Activated gamma-delta T cell treated with Interleukin-2 at 50 U/mL for 16 hours (primary cell): ENCODE measurements at places on chromosomes 11 and 22.
A peak's percentile ranks its signal among the peaks of the same experiment; 100 is the strongest.

DNA sequence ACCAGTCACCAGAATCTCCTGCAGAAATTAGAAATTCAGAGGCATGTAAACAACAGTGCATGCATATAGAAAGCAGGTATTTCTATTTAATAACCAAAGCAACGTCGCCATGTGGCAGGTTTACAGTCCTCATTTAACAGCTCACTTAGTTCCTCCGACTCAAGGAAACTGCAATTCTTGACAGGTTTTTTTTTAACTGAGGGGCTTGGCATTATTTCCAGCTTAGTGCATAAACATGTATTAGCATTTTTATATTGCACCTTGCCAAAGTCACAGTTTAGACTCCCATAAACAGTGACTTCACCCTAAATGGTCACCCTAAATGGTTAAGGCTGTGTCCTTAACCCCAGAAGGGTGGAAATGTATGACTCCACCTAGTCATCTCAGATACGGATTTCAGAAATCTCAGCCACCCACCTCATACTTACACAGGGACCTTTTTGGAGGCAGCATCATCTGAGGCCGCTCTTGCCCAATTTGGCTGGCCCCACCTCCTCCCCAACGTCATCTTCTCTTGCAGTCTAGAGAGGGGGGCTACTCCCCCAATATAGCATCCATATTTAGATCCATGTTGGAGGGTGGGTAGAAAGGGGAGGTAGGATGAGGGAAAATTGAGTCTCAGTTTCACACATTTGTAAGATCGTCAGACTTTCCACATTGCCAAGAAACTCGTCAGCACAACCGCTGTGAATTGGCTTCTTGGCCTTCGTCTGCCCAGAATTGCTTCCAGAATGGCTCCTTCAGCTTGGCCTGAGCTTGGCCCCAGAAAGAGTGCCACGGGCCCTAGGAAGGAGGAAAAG, 31.8 kb upstream of the SLC35C1 start:
- DNase-seq, result no peak

- no peak for DNase-seq
Observed at GRCh38 chr11:35057926-35058668, 80.9 kb upstream of the CD44 start.

DNA sequence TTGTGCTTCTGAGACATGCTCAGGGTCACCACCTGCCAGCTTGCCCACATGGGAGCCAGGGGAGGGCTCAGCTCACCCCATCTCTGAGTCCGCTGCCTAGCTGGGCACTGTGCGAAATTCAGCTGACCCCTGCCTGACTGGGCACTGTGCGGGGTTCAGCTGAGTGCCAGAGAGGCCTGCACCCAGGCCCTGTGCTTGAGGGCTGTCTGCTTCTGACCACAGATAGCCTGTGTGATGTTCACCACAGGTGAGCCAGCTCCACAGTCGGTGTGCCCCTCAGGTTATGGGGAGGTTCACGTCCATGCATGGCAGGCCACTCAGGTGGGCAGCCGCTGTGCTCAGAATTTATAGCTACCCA, 84.5 kb upstream of the SUSD2 start:
- DNase-seq, result no peak

GRCh38 chr11:80778432-80778831, 1337.6 kb upstream of the TENM4 start:
- DNase-seq, result no peak

DNA sequence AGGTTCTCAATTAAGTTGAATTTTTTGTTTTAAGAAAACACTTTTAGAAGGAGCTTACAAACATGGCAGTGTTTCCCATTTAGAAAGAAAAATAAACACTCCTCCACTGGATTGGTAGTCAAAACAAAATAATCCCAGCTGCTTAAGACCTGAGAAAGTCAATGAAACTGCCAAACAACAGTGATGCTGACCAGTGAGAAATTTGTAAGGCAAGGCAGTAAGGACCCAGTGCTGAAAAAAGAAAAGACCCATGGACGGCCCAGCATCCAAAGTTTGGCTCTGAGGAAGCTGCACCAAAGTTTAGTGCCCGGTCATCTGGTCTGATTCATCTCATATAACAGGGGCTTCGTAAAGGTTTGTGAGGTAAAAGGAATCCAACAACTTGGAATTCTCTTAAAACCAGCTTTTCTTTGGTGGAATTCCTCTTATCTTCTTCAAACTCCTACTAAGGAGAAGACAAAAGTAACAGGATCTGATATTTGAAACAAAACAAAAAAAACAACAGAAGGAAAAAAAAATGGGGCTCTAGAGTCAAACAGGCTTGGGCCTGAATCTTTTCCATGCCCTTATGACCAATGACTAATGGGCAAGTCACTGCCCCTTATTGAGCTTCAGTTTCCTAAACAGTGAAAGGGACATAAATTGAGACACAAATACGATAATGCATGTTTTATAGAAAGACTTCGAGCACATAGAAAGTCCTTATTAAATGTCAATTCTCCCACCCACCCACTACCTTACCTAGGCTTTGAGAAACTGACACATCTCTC, 383.0 kb upstream of the NARS2 start:
- DNase-seq, result no peak

- DNase-seq, result peak; percentile 7
Observed at GRCh38 chr11:17014321-17014832, at the start of gene PLEKHA7. TSS of gene PLEKHA7 (minus strand) at chr11:17014414. CDS start at chr11:17014401, 13 bp downstream.

DNA sequence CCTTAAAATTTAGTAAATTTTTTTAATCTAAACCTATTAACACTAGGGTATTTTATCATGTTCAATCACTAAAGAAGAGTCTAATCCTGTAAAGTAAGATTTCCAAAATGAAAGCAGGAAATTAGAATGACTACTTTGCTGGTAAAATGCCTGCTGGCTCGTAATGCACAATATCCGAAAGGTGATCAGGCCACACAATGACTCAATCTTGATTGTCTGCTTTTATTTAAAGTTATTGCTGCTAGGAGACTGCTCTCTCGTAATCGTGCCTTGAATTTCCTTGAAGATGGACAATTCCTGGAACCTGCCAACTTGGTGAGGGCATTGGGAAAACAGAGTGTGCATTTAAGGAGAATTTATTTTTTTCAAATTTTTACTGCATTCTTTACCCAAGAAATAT, 1786.5 kb upstream of the RAG2 start:
- DNase-seq, result no peak

DNA sequence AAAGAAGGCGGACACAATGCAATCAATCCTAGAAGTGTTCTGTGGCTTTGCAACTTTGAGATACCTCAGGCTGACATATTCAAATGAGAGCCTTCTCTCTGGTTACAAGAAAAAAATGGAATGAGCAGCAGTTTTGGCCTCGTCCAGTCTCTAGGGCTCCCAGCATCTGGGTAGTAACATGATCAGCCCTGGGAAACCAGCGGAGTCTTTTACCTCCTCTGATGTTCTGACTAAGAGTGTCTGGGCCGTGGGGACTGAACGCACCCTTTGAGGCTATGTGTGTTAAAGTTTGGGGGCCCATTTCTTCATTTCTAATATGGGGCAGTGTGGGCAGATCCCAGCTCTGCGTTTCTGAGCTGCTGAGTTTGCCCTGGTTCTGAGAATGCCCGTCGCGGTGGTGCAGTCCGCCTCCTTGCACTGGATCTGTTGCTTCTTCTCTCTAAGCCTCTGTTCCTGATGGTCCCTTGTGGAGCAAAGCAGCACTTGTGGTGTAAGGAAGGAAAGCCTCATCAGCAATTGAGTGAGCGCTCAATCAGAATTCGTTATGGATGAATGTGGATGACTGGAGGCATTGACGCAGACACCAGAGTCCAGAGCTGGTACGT, 8.1 kb downstream of the PARVB start:
- DNase-seq, result no peak

GRCh38 chr11:18065572-18065971, 19.5 kb upstream of the TPH1 start:
- DNase-seq, result no peak

DNA sequence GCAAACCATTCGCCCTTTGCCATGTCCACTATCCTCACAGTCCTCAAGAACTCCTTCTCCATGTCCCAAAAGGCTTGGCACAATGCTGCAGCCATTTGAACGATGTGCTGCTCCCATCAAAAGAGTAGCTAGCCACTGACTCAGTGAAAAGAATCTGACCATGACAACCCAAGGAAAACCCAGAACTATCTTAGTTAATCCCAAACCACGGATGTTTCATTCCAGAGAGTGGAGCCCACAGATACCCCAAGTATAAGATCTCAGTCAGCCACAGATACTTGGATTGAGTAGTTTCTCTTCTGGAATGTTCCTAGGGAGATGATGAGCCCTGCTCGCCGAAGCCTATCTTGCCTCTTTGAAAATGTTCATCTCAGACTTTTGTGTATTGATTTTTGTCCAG, 176.9 kb downstream of the NAV2 start:
- no peak for DNase-seq

DNA sequence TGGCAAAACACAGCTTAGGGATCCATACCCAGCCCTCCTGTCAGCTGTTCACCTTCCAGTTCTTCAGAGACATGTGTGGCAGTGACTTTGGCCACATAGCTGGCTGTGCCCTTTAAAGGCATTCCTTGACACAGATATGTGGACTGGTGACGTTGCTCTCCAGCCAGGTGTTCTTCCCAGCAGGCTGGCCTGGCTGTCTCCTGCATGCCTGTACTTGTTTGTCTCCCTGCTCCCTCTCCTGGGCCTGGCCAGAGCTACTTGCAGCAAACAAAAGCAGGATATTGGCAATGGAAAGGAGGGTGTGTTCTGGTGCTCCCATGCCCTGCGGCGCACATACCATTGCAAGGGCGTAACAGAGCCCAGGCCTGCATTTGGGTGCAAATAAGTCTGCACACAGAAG, 38.3 kb downstream of the PIK3IP1 start:
- DNase-seq, result no peak

DNA sequence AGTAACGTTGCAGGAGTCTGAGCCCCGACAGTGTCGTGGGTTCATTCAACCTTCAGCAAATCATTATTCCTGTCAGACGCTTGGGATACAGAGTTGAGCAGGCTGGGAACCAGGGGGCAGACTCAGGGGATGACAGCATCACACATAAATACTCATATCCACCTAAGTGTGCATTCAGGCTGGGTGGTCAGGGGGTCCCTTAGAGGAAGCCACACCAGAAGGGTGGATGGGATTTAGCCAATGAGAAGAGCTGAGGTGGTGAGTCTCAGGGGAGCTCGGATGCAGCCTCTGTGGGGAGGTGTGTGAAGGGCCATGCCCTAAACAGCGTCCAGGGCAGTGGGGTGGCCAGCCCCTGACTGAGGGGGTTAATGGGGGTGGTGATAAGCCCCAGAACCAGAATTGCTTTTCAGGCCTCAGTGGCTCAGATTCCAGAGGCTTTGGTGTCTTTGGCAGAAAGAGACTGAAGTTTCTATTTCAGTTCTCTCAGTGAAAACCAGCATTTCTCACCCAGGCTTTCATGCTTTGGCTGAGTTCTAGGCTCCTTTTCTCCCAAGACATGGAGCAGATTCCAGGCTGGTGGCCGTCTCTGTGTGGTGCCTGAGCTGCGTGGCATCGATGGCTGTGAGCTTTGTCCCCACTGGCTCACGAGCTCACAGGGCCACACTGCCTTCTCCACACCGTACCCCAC, 83.9 kb upstream of the CLDN5 start:
- DNase-seq, result no peak

GRCh38 chr11:122423886-122424285, 231.6 kb upstream of the UBASH3B start:
- no peak for DNase-seq

GRCh38 chr11:100625041-100625440, 62.0 kb upstream of the ARHGAP42 start:
- no peak for DNase-seq

GRCh38 chr22:40330615-40331014, 15.7 kb upstream of the ADSL start:
- DNase-seq, result no peak

GRCh38 chr22:28180804-28181731, 262.0 kb upstream of the PITPNB start:
- DNase-seq, result no peak

DNA sequence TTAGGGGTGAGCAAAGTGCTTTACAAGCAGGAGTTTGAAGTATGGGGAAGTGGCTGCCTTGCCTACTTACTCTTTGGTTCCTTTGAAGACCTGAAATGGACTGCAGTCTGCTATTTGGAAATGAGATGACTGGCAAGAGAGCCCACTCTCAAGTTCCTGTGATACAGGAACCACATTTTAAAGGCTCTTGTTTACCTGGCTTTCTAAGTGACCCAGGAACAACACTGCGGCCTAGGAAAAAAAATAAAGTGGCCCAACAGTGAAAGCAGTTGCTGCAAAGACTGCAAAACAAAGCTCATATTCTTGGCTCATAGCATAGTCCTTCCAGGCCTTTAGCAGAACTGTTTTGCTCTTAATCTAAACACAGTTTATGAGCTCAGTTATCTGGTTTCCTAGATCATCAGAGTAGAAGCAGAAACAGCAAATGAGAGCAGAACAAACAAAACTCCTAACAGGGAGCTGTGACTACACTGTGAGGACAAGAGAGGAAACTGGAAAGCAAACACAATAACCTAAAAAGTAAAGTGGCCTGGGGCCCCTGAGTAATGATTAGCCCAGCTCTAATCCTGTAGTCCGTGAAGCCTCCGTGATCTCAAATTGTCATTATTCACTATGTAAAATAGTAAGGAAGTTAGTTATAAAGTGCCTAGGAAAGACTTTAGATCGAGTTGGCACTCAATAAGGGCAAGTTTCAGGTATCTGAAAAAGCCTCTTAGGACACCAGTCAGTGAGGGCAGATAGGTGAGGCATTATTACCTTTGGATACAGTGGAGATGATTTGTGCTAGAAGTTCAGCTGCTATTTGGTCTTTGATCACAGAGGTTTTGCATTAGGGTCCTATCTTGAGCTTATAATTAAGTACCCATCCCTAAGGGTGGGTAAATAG, 11.5 kb downstream of the CCDC117 start:
- no peak for DNase-seq

DNA sequence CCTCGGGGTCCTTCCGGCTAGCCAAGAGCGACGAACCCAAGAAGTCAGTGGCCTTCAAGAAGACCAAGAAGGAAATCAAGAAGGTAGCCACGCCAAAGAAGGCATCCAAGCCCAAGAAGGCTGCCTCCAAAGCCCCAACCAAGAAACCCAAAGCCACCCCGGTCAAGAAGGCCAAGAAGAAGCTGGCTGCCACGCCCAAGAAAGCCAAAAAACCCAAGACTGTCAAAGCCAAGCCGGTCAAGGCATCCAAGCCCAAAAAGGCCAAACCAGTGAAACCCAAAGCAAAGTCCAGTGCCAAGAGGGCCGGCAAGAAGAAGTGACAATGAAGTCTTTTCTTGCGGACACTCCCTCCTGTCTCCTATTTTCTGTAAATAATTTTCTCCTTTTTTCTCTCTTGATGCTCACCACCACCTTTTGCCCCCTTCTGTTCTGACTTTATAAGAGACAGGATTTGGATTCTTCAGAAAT, 1.9 kb upstream of the GCAT start:
- no peak for DNase-seq

DNA sequence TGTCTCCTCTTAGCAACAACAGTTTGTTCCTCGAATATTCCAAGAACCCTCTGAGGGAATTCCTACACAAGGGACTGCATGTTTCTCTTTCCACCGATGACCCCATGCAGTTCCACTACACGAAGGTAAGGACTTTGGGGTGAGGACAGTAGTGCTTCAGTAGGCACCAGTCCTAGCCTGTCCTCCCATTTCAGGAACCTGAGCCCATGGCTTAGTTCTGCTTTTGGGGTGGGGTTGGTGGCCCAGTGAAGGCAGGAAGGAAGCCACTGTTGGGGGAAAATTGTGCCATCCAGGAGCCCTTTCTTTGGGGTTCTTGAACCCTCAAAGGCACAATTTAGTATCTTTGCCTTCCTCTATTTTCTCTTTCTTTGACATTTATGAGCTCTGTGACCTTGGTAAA, 38.2 kb downstream of the RNF141 start:
- DNase-seq, result no peak

GRCh38 chr22:38222797-38223119, 21.0 kb downstream of the MAFF start:
- no peak for DNase-seq

- no peak for DNase-seq
Observed at GRCh38 chr22:29348041-29348440, 32.5 kb upstream of the RASL10A start.
